ENCODE measurements at places on chromosomes 16 and 17.

DNA sequence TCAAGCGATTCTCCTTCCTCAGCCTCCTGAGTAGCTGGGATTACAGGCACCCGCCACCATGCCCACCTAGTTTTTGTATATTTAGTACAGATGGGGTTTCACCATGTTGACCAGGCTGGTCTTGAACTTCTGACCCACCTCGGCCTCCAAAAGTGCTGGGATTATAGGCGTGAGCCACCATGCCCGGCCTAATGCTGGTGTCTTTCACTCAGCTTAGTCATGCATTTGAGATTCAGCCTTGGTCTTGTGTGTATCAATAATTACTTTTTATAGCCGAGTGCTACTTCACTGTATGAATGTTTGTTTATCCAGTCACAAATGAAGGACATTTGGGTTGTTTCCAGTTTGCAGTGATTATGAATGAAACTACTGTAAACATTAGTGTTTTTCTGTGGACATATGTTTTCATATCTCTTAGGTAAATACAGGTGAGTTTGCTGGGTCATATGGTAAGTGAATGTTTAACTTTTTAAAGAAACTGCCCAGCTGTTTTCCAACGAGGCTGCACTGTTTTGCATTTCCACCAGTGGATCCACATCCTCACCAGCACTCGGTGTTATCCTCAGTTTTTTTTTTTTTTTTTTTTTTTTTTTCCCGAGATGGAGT lies 11.0 kb upstream of the PLCG2 start:
- no peak for DNase-seq

DNA sequence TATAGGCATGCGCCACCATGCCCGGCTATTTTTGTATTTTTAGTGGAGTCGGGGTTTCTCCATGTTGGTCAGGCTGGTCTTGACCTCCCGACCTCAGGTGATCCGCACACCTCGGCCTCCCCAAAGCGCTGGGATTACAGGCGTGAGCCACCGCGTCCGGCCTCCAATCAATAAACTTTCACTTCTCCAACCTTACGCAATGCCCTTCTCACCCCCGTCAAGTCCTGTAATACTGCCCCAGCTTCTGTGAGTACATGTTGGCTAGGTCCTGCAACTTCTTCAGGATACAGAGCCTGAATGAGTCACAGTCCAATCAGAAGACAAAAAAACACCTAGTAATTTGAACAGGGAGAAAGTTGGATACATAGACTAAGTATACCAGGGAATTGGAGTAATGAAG lies 47.1 kb upstream of the PHOSPHO1 start:
- no peak for DNase-seq

DNA sequence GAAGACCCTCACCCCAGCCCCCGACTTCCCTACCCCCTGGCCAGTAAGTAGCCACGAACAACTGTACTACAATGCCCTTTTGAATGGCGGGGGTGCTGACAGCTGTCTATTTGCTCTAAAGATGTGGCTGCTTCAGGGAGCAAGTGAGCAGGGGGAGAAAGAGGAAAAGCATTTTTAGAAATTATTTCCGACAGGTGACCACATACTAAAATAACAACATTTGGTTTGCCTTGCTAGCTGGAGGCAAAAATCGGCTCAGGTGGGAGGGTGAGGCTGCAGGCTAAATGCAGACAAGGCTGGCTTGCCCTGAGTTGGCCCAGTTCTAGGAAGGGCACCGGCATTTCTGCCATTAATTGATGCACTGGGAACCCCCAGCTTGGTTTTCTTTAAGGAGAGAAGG lies 188.5 kb downstream of the XYLT1 start:
- no peak for DNase-seq

GRCh38 chr17:42509841-42510240 lies 26.2 kb upstream of the NAGLU start:
- no peak for DNase-seq

- no peak for DNase-seq
Observed at GRCh38 chr17:21297597-21297996, 13.1 kb downstream of the MAP2K3 start.

- DNase-seq: no peak
Observed at GRCh38 chr17:39664581-39665561, at the start of gene TCAP. Gene TCAP, plus strand, starts transcription at chr17:39665349. Its CDS starts 11 bp downstream, at chr17:39665360.
